ENCODE measurements at places on chromosomes 7 and 10. TPM values are rescaled to one million over a fixed set of nuclear protein-coding genes. Genes with fewer than 3 reads are reported as not detected.

Gene IGFBP3
- 6.0 TPM for total RNA-seq

Gene PDZD7
- 1.8 TPM for total RNA-seq

Gene FANK1
- total RNA-seq: 19.1 TPM

Gene SH2D4B
- 0.10 TPM for total RNA-seq

Gene GRB10
- total RNA-seq: 38.3 TPM

Gene AKR1C1
- 0.31 TPM for total RNA-seq

Gene MSMB
- total RNA-seq: not detected

Gene TMEM176A
- 0.39 TPM for total RNA-seq

Gene EPHA1
- 0.39 TPM for total RNA-seq

Gene HMX3
- total RNA-seq: 15.2 TPM

Gene MMP21
- total RNA-seq: not detected

Gene ELMO1
- 0.80 TPM for total RNA-seq

Gene LRRD1
- total RNA-seq: 0.05 TPM

Gene LOXL4
- total RNA-seq: 17.7 TPM

Gene NYAP1
- total RNA-seq: 4.0 TPM

Gene WIPF3
- total RNA-seq: 2.0 TPM

Gene HPS6
- 34.5 TPM for total RNA-seq

Gene MPP7
- 0.49 TPM for total RNA-seq

Gene ELN
- total RNA-seq: 0.26 TPM

Gene CNTNAP2
- total RNA-seq: 0.03 TPM

Gene COL13A1
- 1.0 TPM for total RNA-seq
